Testis (tissue), 5 donors: ENCODE measurements at places on chromosomes 7 and 10. TPM values are rescaled to one million over a fixed set of nuclear protein-coding genes. Genes with fewer than 3 reads are reported as not detected.

Gene ENO4
- total RNA-seq: 5.6 TPM

- DNase-seq: peak; percentile 36
Measured at GRCh38 chr10:69730251-69731156, 71.2 kb upstream of the COL13A1 start.

Gene SFMBT2
- 8.5 TPM for total RNA-seq

DNA sequence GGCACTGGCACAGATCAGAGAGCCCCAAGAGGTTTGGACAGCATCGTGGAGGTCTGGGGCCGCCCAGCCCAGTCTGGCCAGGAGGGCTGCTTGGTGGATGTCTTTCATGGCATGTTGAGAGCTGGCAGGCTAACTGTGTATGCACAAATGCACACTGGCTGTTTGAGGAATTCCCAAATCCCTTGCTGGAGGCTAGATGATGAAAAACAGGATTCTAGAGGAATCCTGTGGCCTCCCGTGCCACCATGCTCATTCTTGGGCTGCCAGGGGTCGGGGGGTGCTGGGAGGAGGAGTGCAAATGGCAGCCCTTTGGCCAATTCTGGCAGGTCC is 26.5 kb downstream of the LEP start:
- peak; percentile 20 for DNase-seq

- DNase-seq: no peak
Measured at GRCh38 chr7:77453531-77453930, 37.4 kb upstream of the GSAP start.

DNA sequence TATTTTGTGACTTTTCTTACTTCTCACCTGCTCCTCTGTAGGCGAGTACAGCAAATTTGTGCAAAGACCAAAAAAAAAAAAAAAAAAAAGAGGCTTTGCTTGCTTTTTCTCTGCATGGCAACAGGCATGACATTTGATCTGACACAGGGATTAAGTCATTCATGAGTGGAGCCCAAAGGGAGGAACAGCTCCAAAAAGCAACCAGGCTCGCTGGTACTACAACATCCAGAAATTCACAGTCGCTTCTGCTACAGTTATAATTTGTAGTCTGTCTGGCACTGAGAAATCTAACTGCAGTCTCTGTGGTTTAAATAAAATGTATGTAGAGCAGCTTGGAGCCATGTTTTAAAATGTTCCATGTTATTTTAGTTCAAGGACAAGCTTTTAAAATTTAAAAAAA is 31.7 kb downstream of the MKX start:
- DNase-seq: no peak

DNA sequence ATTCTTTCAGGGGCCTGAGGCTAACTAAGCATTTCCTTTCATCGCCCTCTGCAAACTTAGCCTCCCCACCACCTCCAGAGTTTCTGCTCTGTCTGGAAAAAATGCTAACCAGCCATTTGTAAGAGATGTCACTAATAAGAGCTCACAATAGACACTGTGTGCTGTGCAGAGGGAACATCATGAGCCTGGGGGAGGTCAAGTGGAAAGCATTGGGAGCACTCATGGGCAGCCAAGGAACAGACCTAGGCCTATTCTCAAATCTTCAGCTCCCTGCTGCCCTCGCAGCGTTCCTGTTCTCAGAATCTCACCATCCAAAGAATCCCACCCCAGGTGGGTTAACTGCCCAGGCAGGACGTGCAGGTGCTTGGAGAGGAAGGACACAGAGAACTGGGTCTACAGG is 27.1 kb upstream of the GPAM start:
- peak; percentile 53 for DNase-seq

Gene CUBN
- total RNA-seq: 11.0 TPM

GRCh38 chr7:18467011-18467410 is 28.5 kb upstream of the HDAC9 start:
- no peak for DNase-seq

DNA sequence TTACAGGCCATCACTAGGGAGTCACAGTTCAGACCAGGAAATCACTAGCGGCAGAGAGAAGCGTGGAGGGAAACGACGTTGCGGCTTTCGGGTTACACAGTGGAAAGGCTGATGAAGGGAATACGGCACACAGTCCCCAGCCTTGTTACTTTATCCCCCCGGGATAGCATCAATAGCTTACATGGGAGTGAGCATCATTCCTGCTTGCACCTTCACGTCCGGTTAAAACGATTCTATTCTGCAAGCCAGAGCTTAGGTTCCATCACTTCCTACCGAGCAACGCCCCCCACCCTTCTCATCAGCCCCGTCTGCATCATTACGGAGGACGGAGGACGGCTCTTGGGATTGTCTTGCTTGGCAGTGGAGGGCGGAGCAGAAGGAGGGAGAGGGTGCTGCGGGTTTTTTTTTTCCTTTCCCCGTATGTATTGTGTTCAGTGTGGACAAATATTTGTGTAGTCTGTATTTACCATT is 124.9 kb downstream of the CLEC2L start:
- DNase-seq: no peak

DNA sequence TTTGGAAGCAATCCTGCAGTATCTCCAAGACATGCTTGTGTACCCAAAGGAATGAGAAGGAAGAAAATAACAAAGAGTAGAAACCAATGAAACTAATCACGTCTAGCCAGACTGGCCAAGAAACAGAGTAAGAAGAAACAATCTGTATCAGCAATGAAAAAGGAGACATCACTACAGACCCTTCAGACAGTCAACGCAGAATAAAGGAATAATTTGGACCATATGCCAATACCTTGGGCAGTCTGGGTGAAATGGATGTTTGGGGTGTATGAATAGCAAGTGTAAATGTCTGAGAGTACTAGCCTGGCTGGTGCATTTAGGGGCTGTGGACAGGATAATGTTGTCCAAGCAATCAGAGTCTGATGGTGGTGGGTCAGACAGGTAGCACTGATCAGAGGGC is 61.1 kb downstream of the SLC29A4 start:
- no peak for DNase-seq

- DNase-seq: no peak
Measured at GRCh38 chr10:1270906-1271305, 214.7 kb downstream of the WDR37 start.

Gene MKRN1
- 158 TPM for total RNA-seq

DNA sequence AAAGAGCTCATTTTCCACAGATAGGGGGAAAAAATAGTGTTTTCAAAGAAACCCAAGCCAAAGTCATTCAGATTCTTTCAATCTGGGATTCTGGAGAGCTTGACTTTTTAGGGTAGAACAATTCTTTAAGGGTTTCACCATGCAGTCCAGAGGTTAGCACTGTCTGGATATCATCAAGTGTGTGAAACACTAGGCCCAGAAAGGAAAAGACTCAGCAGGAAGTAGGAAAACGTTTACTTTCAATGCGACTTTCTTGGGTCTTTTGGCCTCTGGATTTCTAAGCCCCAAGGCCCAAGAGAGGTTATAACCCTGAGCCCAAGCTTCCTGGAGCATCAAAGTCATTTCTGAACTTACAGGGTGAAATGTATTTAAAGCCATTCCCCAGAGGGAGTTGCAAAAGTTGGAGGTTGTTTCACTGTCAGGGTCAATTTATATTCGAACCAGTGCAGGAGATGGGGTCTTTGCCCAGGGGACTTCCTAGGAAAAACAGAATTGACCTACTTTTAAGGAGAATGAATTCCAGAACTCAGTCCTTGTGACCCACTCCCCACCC is 158.0 kb downstream of the C7orf25 start:
- peak; percentile 15 for DNase-seq

GRCh38 chr10:15015451-15015850 is 28.3 kb upstream of the OLAH start:
- no peak for DNase-seq

Gene NUDT13
- total RNA-seq: 3.0 TPM

GRCh38 chr7:111103678-111104274 is 12.8 kb downstream of the LRRN3 start:
- DNase-seq: no peak

- no peak for DNase-seq
Measured at GRCh38 chr10:18527687-18528086, 123.7 kb downstream of the NSUN6 start.

Gene CALHM3
- 0.39 TPM for total RNA-seq

DNA sequence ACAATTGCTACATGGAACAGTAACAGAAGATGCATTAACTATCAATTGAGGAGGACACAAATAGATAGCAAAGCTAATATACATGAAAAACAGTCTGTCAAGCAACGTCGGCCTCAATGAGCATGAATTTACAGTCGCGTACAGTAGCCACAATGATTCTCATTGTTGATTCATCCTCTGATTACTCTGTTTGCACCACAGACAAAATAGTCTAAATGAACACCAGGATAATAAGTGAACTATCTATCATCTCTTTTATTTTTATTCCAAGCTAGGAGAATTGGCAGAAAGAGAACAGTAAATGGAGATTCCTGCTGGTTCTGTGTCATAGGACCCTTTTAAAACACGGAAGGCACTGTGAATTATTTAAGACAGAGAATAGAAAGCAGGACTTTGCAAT is 108.5 kb downstream of the EVX1 start:
- DNase-seq: no peak

- no peak for DNase-seq
Measured at GRCh38 chr7:151126491-151127137, 40.3 kb downstream of the AGAP3 start.

Gene POP7
- 39.4 TPM for total RNA-seq

GRCh38 chr10:1211844-1212570 is 155.8 kb downstream of the WDR37 start:
- no peak for DNase-seq

Gene NPSR1
- total RNA-seq: 0.25 TPM

Gene HTR7
- 8.3 TPM for total RNA-seq

GRCh38 chr7:141634065-141634464 is 67.9 kb downstream of the DENND11 start:
- DNase-seq: no peak

Gene SERPINE1
- total RNA-seq: 5.6 TPM

Gene TRIM73
- total RNA-seq: 17.3 TPM

GRCh38 chr10:101155896-101156295 is 24.8 kb downstream of the TLX1 start:
- DNase-seq: no peak

Gene KLF14
- 0.93 TPM for total RNA-seq

DNA sequence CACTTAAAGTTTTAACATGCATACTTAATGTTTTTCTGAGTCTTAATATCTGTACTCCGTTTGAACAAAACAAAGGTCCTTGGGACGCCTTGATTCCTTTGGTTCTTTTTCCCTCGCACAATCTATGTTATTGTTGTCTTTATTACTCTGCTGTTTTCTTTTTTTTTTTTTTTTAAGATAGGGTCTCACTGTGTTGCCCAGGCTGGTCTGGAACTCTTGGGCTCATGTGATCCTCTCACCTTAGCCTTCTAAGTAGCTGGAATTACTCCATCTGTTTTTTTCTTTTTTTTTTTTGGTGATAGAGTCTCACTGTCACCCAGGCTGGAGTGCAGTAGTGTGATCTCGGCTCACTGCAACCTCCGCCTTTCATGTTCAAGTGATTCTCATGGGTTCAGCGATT is 13.2 kb downstream of the MLLT10 start:
- no peak for DNase-seq

DNA sequence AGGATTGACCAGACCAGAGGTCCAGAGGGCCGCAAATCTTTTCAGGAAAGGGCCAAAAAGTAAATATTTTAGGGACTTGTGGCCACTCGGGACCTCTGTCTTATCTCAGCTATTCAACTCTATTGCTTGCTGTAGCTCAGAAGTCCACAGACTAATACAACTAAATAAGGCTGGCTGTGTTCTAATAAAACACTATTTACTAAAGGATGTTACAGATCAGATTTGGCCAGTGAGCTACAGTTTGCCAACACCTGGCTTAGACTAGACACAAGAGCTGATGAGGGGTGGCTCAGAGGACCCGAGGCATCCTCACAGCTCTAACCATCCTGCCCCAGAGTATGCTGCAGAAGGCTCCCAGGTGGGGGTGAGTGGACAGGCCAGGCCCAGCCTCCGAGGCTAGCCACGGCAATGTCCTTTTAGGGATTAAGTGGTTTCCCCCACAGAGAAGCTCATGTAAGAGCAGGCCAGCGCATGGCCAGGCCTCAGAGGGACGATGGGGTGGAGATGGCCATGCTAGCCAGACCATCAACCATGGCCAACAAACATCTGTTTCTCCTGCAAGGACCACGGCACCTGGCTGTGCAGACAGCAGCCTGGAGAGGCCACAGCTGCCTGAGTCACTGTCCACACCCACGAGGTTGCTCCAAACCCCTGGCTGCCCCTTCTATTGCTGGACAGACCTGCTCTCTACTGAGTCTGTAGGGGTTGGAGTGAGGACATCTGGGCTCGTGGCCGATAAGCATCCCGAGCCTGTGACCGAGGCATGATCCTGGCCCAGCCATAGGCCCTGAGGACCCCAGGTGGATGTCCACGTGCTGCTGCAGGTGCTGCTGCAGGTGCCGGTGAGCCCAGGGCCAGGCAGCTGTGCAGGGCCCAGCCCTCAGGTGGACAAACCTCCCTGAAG is 76.5 kb downstream of the AFAP1L2 start:
- no peak for DNase-seq

- DNase-seq: no peak
Measured at GRCh38 chr7:1062296-1063294, 18.2 kb downstream of the GPR146 start.

DNA sequence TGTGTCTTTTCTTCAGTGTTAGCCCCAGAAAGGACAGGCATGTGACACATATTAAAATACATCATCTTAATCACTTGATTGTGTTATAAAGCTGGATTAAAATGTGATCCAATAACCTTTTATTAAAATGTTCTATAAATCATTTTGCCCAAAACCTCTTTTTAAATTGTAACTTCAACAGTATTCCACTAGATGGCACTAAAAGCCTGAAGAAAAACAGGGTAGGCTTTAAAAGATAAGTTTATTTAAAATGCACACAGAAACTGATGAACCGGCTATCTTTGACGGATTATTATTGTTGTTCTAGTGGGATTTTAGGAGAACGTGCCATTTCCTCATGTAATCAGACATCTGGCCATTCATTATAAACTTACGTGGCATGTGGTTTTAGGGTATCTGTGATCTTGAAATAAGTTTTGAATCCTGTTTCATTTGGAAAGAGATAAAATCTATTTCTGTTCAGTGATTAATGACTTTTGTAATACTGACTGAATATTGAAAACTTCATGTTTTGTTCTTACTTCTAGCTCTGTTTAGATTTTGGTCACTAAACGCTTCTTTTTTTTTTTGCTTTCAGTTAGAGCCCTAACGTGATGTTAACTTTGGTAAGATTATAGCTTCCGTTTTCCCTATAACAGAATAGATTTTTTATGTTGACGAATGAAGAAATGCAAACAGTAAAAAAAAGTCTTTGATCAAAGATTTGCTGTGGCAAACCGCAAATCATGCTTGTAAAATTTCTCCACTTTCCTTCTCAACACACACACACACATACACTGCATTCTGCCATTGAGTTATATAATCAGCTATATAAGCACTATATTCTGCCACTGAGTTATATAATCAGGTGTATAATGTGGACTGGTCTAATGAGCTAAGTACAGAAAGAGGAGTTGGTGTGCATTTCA is 13.6 kb downstream of the VPS50 start:
- DNase-seq: no peak

- DNase-seq: peak; percentile 17
Measured at GRCh38 chr10:119714484-119714816, 11.4 kb upstream of the INPP5F start.

Gene GIMAP4
- total RNA-seq: 5.8 TPM
